ENCODE measurements at places on chromosomes 7 and 10.
A peak's percentile ranks its signal among the peaks of the same experiment; 100 is the strongest.

DNA sequence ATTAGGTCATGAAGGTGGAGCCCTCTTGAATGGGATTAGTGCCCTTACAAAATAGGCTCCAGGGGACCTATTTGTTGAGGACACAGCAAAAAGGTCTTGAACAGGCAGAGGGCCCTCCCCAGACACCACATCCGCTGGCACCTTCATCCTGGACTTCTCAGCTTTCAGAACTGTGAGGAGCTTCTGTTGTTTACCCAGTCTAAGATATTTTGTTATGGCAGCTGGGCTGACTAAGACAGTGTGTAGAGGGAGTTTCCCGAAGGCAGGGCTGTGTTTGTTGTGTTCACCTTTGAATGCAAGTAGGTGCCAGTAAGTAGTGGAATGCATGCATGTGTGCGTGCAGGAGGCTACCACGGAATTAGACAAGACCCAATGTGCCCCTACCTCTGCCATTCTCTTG, 106.7 kb downstream of the PTPRE start:
- DNase-seq, result no peak

GRCh38 chr7:77199013-77199966, at the start of gene FGL2:
FGL2 (minus strand) TSS chr7:77199819; CDS start chr7:77199793, 26 bp downstream.
- no peak for DNase-seq

- DNase-seq, result no peak
These were observed 167.6 kb downstream of the VTI1A start for GRCh38 chr10:112614586-112614985.

GRCh38 chr7:70063927-70064326, 465.7 kb downstream of the AUTS2 start:
- no peak for DNase-seq

GRCh38 chr10:71040343-71040742, 152.0 kb upstream of the PCBD1 start:
- no peak for DNase-seq

DNA sequence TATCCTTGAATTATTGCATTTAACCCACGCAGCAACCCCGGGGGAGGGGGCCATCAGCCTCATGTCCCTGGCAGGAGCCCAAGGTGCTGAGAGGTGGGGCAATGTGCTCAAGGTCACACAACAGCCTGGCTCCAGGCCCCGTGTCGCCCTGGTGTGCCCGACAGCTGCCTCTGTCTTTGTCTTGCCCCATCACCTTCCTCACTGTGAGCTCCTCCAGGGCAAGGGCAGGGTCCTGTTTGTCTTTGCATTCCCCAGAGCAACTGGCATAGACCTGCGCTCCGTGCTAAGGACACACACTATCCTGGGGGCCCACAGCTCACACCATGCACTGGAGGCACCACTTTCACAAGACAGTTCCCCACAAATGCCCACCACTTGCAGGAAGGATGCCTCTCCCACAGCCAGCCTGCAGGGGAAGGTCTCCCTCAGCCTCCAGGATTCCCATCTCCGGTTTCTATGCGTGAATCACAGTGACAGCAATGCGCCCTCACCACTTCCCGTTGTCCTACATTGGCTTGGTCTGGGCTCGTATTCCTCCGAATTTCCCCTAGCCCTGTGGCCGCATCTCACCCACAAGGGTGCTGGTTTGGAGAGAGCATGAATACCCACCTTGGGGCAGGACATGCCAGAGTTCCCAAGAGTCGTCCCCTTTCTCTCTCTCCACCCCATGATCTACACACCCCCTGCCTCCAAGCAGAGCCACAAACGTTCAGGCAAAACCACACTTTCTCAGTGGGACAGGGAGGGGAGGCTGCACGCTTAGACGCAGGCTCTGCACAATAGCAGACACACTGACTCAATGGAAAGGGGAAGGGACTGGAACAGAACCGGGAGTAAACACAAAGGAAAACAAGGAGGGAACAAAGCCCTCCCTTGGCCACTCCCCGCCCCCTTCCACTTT, 10.3 kb downstream of the ITPRIP start:
- DNase-seq, result no peak

GRCh38 chr10:51250278-51250920, 176.1 kb downstream of the PRKG1 start:
- no peak for DNase-seq

- no peak for DNase-seq
These were observed 11.6 kb downstream of the GNG11 start for GRCh38 chr7:93933156-93933555.

GRCh38 chr7:75689246-75690099, 49.3 kb downstream of the HIP1 start:
- DNase-seq, result no peak

DNA sequence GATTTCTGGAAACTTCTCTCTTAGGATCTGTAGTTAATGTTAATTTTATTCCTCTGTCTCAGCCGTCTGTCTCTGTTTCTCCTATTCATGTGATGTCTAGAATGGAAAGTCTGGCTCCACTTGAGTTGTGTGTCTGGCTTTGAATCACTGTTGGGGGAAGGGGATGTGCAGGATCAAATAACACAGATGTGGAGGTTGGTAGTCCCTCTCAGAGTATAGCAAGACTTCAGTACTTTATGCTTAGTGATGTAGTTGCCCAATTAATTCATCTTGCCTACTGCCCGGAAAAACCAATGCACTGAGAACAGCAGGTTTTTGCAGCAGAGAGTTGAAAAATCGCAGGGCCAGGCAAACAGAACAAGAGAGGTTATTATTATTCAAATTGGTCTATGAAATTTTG, 79.2 kb downstream of the PHTF2 start:
- DNase-seq, result no peak

DNA sequence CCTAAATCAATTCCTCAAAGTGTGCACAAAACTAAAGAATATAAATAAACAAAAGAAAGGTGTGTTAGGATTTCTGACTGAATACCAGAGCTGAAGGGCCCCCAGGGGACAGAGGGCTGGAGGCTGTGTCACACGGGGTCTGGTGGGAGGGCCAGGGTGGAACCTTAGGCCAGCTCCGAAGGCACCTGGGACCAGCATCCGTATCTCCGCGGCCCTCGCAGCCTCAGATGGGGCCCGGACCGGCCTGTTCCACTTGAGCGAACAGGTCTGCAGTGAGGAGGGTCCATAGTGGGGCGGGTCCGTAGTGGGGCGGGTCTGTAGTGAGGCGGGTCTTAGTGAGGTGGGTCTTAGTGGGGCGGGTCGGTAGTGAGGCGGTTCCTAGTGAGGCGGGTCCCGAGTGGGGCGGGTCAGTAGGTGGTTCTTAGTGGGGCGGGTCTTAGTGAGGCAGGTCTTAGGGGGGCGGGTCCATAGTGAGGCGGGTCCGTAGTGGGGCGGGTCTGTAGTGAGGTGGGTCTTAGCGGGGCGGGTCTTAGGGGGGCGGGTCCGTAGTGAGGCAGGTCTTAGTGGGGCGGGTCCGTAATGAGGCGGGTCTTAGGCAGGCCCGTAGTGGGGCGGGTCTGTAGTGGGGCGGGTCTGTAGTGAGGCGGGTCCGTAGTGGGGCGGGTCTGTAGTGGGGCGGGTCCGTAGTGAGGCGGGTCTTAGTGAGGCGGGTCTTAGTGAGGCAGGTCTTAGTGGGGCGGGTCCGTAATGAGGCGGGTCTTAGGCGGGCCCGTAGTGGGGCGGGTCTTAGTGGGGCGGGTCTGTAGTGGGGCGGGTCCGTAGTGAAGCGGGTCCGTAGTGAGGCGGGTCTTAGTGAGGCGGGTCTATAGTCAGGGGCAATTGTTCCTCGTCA, 15.1 kb downstream of the GPR146 start:
- DNase-seq, result peak; percentile 19

DNA sequence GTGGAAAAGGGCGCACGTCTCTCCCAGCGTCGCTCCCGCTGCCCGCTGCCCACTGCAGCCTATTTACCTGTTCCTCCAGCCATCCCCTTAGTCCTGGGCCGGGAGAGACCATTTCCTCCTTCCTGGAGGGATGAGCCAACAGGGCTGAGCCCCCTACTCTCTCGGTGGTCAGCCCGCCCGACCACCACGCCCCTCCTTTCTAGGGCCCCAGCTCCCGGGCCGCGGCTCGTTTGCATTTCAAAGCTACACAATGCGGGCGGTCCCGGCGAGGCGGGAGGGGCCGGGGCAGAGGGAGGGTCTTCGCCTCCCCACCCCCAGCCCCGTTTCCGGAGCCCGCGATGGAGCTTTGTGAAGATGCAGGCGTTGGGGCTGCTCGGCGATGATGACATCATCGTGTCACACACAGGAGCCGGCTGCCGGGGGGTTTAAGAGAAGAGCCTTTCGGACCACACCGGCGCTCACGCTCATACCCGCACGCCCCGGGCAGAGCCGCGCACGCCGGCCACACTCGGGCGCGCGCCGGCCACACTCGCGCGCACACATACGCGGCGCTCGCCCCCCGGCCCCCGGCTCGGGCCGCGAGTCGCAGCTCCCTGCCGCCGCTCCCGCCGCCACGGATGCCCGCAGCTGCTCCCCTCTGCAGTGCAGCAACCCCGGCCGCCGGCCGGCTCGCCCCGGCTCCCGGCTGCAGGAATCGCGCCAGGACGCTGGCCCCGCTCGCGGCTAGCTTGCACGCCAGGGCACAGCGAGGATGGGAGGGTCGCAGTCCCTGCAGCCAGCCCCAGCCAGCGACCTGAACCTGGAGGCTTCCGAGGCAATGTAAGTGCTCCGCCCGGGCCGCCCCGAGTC, 107.7 kb upstream of the BTBD16 start:
- no peak for DNase-seq

DNA sequence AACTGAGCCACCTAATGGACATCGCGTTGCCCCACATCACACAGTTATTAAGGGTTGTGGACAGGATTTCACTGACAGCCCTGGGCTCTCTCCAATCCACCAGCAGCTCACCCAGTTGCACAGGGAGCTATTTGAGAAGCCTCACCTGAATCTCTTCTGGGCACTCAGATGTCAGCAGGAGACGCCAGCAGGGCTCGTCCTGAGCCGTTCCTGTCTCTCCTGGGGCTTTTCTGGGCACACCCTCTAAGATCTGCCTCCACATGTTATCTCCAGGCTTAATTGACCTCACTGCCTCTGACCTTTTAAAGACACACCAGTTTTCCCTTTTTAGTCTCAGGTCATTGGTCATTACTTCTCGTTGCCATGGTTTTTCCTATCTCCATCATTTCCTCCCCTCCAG, 63.0 kb downstream of the GRID1 start:
- no peak for DNase-seq

DNA sequence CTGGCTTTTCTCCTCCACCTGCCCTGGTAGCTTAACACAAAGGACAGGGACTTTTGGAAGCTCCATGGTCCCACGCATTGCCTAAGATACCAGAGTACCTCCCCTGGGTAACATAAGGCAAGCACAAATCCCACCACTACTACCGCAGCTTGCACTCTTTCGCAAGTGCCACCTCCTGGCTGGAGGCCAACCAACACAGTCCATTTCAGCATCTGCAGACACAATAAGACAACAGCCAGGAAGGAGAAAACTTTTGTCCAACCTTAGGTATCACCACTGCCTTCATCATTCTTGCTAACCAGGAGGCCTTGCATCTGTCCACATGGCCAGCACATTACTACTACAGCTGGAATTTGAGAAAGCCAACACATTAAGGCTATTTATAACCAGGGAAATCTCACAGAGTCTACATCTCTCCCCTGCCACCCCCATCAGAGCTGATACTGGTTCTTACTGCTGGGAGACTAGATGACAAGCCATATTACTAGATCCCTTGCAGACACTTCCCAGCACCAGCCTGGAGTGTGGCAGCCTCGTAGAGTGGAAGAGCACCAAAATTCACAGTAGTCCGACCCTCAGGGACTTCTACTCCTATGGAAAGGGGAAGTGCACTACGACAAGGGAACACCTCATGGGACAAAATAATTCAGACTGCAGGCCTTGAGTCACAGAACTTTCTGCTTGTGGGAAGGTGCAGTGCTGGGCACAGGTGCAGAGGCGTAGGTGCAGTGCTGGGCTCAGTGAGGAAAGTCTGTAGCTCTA, 39.8 kb upstream of the CDK13 start:
- DNase-seq, result no peak

GRCh38 chr10:131247873-131248272, 63.6 kb downstream of the TCERG1L start:
- DNase-seq, result no peak

DNA sequence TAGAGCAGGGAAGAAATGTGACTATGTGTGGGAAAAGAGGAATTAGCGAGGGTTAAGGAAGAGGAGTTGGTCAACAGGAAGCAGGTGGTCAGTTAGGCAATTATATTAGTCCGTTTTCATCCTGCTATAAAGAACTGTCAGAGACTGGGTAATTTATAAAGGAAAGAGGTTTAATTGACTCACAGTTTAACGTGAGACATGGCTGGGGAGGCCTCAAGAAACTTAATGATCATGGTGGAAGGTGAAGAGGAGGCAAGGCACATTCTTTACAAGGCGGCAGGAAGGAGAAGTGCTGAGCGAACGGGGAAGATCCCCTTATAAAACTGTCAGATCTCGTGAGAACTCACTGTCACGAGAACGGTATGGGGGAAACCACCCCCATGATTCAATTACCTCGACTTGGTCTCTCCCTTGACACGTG, 35.0 kb downstream of the RAMP3 start:
- DNase-seq, result no peak

GRCh38 chr10:61076572-61077114, 132.7 kb upstream of the RHOBTB1 start:
- DNase-seq, result no peak

DNA sequence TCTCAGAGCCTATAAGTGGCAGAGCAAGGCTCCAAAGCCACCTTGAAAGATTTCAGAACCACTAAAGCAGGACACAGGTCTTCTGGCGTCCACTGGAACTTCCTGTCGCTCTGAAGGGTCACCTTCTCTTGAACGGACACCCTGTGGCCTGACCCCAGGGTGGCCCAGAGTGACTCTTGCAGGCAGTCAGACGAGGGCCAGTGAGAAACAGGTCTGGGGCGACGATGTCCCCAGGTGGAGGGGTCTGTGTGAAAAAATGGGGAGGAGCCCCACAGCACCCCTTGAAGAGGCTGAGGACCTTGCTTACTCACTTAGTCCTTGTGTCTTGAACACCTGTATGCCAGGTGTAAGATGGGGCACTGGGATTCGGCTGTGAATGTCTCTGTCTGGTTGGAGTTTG, 946 bp upstream of the RASGEF1A start:
- DNase-seq, result no peak

GRCh38 chr7:155003092-155003375, at the start of gene PAXIP1:
PAXIP1 (minus strand) TSS chr7:155003124; CDS start chr7:155002929, 195 bp downstream.
- no peak for DNase-seq

GRCh38 chr10:35574924-35575352, 30.2 kb upstream of the GJD4 start:
- DNase-seq, result no peak

DNA sequence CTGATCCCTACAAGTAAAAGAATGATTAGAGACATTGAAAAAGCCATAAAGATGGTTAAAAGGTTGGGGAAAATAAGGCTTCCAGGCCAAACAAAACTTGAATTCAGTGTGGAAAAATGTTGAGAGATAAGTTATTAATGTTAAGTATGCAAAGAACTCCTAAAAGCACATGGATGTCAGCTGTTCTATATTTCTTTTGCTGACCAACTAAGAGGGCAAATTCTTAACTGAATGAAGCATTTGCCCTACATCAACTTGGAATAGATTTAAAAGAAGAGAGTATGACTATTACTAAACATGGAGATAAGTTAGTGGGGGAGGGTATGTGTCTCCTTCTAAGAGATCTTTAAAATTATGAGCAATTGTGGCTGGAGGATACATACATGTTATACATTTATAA, 124.8 kb downstream of the KIAA1217 start:
- no peak for DNase-seq
